ENCODE measurements at places on chromosomes 7 and 10. TPM values are rescaled to one million over a fixed set of nuclear protein-coding genes. Genes with fewer than 3 reads are reported as not detected.

PDK4 gene
- not detected for total RNA-seq

GRCh38 chr7:2954433-2954853 is 89.2 kb downstream of the CARD11 start:
- no peaks in the 10 kb centered on the region for H3K27me3 ChIP-seq
- peaks cover 91% of the 10 kb centered on the region for H3K4me1 ChIP-seq
- peaks cover 84% of the 10 kb centered on the region for H3K36me3 ChIP-seq
- H3K4me3 ChIP-seq = peak overlapping the region; percentile 56

DNA sequence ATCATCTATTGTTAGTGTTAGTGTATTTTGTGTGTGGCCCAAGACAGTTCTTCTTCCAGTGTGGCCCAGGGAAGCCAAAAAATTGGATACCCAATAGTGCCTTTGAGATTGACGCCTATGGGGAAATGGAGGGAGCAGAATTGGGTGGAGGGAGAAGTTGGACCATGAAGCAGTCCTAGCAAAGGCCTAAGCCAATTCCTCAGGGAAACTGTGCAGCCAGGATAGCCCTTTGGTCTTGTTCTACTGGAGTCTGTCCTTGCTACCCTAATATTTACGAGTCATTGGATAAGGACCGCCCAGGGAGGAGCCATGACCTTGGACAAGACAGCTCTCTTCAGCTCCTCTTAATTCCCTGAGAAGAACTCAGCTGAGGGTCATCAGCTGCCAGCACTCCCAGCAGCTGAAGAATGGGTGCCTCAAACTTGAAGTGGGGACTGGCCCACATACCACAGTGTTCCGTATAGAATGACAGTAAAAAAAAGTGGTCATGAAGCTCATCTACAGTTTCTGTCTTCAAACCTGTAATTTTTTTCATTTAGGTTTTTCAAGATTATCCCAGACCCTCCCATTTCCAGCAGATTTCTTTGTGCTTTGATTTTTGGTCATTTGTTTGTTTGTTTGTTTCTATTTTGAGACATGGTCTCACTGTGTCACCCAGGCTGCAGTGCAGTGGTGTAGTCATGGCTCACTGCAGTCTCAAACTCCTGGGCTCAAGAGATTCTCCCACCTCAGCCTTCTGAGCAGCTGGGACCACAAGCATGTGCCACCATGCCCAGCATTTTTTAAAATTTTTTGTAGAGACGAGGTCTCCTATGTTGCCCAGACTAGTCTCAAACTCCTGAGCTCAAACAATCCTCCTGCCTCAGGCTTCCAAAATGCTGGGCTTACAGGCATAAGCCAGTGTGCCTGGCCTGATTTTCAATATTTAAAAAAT is 81.2 kb downstream of the C1GALT1 start:
- H3K4me3 ChIP-seq = no peak overlapping the region
- peaks cover 26% of the 10 kb centered on the region for H3K4me1 ChIP-seq
- peaks cover 3% of the 10 kb centered on the region for H3K27me3 ChIP-seq
- peaks cover 26% of the 10 kb centered on the region for H3K36me3 ChIP-seq

DNA sequence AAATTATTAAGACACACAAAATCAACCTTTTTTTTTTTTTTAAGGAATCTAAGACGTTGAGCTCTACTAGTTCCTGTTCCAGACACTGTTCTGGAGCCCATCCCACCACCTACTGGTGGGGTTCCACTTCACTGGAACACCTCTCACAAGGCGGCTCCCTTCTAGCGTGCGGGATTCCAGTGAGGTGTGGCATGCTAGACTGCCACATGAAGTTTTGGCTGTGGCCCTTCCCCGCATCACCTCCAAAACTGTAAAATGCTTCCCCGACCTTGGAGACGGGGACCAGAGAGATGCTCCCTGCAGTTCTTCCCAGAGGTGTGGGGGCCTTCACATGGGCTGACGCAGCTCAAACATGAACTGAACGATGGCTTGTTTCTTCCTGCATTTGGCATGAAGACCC is 12.6 kb downstream of the FAM53B start:
- peaks cover 21% of the 10 kb centered on the region for H3K36me3 ChIP-seq
- no peaks in the 10 kb centered on the region for H3K27me3 ChIP-seq
- no peak overlapping the region for H3K27ac ChIP-seq

- H3K4me3 ChIP-seq = peak overlapping the region; percentile 18
- no peaks in the 10 kb centered on the region for H3K27me3 ChIP-seq
- DNase-seq = no peak
- peaks cover 33% of the 10 kb centered on the region for H3K36me3 ChIP-seq
Measured at GRCh38 chr7:139362981-139363380, 3.3 kb downstream of the LUC7L2 start.

CFAP46 gene
- total RNA-seq = not detected

DNA sequence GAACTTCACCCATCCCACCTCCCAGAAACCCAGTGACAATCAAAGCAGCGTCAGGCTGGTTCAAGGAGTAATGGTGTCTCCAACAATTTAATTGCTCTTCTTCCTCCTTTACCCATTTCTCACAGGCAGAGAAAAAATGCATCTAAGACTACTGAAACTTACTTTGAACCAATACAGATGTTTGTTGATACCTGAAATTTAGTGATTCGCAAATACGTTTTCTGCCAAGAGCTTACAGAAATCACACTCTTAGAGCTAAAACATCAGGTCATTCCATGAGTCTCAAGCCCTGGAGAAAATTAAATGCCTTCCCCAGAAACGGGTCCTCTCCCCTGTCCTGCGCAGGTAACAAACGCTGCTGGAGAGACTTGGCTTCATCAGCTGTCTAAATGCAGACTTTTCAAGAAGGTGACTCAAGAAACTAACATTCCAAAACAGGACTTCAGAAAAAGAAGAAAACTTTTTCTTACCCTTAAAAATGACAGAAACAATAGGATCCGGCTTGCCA is 443 bp downstream of the MYOF start:
- peak overlapping the region; percentile 81 for H3K4me3 ChIP-seq
- peaks cover 18% of the 10 kb centered on the region for H3K4me1 ChIP-seq
- no peaks in the 10 kb centered on the region for H3K36me3 ChIP-seq
- peaks cover 25% of the 10 kb centered on the region for H3K27me3 ChIP-seq

GRCh38 chr10:78717200-78717599 is 351.6 kb upstream of the ZMIZ1 start:
- DNase-seq = no peak
- no peak overlapping the region for H3K27ac ChIP-seq
- H3K36me3 ChIP-seq = no peaks in the 10 kb centered on the region
- H3K27me3 ChIP-seq = peaks cover 25% of the 10 kb centered on the region

- H3K4me1 ChIP-seq = no peaks in the 10 kb centered on the region
- H3K27ac ChIP-seq = no peak overlapping the region
- peaks cover 28% of the 10 kb centered on the region for H3K36me3 ChIP-seq
- no peak overlapping the region for H3K4me3 ChIP-seq
- no peak for DNase-seq
Measured at GRCh38 chr7:103119791-103120291, 29.1 kb downstream of the NAPEPLD start.

CPED1 gene
- total RNA-seq = not detected

All from activated CD8-positive, alpha-beta memory T cell treated with anti-CD3 and anti-CD28 coated beads, Interleukin-2, amount 10 ng/mL, durations not matched to agents 7 days and 5 days (primary cell).